ENCODE measurements at places on chromosomes 16 and 17.
A peak's percentile ranks its signal among the peaks of the same experiment; 100 is the strongest.

GRCh38 chr17:65785109-65785508, 223.7 kb upstream of the AXIN2 start:
- DNase-seq: no peak

DNA sequence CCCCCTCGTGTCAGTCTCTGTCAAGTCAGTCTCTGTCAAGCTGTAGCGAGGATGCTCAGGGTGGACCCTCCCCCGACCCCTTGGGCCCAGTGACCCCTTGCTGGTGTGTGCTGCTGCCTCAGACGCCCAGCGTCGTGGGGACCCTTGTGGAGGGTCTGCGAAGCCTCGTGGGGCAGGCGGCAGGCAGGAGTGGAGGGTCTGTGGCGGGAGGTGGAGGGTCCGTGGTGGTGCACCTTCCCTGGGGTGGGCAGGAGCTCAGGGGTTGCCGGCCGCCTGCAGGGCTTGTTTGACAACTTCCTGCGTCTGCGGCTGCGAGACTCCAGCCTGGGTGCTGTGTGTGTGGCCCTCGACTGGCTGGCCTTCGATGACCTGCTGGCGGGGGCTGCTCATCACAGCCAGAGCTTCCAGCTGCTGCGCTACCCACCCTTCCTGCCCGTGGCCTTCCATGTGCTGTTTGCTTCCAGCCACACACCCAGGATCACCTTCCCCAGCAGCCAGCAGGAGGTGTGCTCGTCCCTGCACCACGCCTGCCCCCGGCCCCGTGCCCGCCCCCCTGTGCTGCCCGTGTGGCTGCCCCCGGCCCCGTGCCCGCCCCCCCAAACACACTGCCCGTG, 5.6 kb downstream of the GNG13 start:
- DNase-seq: no peak

DNA sequence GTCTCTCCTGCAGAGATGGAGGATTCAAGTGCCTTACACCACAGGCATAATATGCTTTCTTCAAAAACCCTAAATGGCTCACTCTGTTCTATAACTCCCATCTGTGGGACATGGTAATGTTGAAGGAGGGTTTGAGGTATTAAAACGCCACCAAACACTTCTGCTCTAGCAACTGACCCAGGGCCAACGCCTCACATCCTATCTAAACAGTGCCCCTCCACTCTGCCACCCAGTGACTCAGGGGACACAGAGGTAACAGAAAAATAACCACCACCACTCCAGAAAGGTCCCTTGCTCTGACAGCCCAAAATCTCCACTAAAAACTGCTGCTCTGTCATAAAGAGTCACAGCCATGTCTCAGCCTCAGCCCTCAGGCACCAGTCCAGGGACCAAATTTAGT, 17.7 kb downstream of the NPRL3 start:
- DNase-seq: no peak

DNA sequence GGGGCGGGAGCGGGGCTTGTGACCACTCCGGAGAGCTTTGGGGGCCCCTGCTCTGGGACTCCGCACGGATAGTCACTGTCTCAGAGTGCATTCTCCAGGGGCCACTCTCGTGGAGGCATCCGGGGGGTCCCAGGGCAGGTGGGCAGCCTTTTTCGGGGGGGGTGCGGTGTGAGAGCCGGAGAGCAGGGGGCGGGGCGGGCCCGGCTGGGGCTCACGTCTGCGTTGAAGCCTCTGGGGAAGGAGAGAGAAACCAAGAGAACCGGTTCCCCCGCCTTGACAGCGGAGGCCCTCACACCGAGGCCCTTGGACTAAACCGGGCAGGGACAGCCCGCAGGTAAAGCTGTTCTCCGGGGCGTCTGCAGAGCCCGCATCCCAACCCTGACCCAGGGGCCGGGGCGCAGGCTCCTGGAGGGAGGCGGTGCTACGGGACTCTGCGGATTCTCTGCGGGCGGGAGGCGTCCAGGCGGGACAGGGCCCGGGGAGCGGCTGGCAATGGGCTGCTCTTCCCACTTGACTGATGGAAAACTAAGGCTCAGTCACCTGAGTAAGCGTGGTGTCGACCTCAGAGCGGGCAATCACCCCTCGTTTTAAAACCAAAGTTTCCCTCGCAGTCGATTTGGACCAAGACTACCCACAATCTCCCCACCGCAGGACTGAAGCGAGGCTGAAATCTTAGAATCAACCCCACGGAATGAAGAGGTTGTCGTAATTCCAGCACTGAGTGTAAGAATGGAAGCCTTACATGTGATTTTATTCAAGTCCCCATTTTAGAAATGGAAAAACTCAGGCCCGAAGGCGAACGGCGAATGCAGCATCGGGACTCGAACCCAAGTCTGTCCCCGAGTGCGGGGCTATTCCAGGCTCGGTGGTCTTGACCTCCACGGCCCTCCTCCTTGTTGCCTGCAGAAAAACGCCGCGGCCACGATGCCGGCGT, 49.6 kb upstream of the AMZ2 start:
- DNase-seq: peak; percentile 3

GRCh38 chr17:74354123-74354522, 7.5 kb downstream of the BTBD17 start:
- peak; percentile 17 for DNase-seq
